ENCODE measurements at places on chromosomes 16 and 17. TPM values are rescaled to one million over a fixed set of nuclear protein-coding genes. Genes with fewer than 3 reads are reported as not detected.

SLFN13 gene
- total RNA-seq = 3.6 TPM

TBX6 gene
- total RNA-seq = 0.09 TPM

ZP2 gene
- not detected for total RNA-seq

TERB1 gene
- total RNA-seq = not detected

PTGES3L gene
- total RNA-seq = 0.19 TPM

TMIGD1 gene
- total RNA-seq = not detected

KCNJ12 gene
- total RNA-seq = 0.47 TPM

NPIPB9 gene
- total RNA-seq = 7.0 TPM

TVP23A gene
- not detected for total RNA-seq

HOXB1 gene
- not detected for total RNA-seq

KLHL10 gene
- total RNA-seq = 0.17 TPM

PLD6 gene
- 2.3 TPM for total RNA-seq

VWA3A gene
- total RNA-seq = 0.17 TPM

MT1A gene
- 10.1 TPM for total RNA-seq

Measured in liver (tissue), 10 donors.